SK-N-DZ (cell line): ENCODE measurements at places on chromosomes 4 and X.

DNA sequence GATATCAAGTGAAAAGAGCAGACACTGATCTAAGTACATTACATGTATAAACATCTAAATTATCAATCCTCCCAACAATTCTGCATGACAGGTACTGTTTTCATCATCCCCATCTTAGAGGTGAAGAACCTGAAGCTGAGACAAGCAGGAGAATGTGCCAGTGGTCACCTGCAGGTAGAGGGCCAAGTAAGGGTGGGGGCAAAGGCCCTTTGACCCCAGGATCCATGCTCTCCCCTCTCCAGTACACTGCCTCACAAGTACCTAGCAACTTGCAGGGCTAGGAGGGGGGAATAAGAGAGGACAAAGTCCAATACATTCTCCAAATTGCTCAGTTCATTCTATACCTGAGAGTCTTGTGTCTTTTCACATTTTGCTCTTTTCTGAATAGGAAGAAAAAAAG lies 8.3 kb upstream of the MAP7D2 start:
- no peak for DNase-seq

GRCh38 chr4:176207839-176208238 lies 12.5 kb upstream of the SPATA4 start:
- DNase-seq, result peak; percentile 68

GRCh38 chr4:71126719-71127118 lies 133.3 kb downstream of the DCK start:
- no peak for DNase-seq

GRCh38 chr4:107725281-107725859 lies 5.3 kb upstream of the PAPSS1 start:
- no peak for DNase-seq

DNA sequence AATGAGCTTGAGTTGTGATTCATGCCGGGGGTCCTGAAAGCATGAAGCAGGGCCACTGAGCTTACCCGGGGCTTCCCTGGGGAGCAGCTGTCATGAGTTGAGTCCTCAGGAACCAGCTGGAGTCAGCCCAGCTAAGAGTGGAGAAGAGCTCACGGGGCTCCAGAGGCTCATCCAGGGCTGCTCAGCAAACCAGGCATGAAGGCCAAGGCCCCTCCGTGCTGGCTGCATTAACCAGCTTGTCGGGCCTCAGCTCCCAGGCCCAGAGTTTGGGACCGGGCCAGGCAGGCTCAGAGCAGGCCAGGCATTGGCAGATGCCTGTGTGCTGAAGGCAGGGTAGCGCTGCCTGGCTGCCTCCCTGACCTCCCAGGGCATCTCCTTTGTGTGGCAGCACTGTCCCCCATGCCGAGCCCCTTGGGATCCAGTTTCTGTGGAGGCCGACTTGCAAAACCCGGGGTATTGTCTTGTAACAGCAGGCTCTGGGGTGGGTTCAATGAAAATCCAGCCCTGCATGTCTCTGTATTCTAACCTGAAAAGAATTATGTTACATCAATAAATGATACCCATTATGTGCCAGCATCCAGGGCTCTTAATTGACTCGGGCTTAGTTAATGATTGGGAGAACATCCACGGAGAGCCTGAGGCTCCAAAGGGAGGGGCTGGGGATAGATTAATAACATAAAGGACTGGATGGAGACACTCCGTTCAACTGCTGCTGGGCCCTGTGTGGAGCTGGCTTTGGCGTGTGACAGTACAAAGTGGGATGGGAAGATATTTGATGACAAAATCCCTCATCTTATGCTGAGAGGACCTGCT lies 68.0 kb upstream of the MSX1 start:
- no peak for DNase-seq
